ENCODE measurements at places on chromosomes 7 and 10.
A peak's percentile ranks its signal among the peaks of the same experiment; 100 is the strongest.

GRCh38 chr7:138625849-138626230 is 75.3 kb downstream of the SVOPL start:
- DNase-seq = no peak

DNA sequence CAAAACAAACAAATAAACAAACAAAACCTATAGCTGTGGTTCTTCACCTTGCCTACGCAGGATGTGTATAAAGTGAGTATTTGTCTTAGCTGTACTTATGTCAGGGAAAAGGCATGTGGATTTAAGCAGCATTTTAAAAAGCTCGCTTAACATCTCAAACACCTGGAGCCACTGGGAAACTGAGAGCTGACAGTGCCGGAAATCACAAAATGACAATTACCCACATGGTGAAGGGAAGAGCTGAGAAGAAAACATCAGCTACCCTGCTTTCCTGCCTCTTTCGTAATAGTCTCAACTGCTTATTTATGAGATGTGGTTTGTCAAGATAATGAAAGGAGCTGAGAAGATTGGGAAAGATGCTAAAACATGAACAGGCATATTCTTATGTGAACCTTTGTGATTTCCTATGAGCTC is 31.1 kb upstream of the MSMB start:
- no peak for DNase-seq

DNA sequence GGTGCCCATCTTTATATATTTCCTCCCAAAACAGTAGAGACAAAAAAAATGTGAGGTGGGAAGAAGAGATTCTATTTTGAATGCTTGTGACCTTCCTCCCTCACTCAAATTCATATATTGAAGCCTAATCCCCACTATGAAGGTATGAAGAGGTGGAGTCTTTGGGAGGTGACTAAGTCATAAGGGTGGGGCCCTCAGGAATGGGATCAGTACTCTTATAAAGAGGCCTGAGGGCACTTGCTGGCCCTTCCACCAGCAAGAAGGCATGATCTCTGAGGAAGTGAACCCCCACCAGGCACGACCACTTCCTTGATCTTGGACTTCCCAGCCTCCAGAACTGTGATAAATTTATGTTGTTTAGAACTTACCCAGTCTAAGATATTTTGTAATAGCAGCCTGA is 517.2 kb upstream of the CNTNAP2 start:
- DNase-seq = no peak

DNA sequence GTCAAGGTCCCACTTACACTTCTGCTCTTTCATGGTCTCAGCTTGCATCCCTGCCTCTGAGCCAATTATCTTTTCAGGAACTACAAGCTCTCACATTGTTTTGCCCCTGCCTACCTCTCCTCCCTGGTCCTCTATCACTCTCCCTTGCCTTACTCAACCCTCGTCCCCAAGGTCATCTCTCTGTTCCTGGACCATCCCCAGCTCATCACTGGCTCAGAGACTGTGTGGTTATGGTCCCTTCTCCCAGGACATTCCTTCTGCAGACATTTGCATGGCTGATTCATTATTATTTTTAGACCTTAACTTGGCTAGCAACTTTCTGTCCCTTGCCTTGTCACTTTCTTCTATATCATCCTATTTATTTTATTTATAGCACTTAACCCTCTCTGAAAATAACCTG is 17.8 kb upstream of the GPAM start:
- no peak for DNase-seq

GRCh38 chr10:90916392-90917237 is 4.3 kb downstream of the ANKRD1 start:
- DNase-seq = no peak

GRCh38 chr10:78663721-78664120 is 405.0 kb upstream of the ZMIZ1 start:
- DNase-seq = no peak

DNA sequence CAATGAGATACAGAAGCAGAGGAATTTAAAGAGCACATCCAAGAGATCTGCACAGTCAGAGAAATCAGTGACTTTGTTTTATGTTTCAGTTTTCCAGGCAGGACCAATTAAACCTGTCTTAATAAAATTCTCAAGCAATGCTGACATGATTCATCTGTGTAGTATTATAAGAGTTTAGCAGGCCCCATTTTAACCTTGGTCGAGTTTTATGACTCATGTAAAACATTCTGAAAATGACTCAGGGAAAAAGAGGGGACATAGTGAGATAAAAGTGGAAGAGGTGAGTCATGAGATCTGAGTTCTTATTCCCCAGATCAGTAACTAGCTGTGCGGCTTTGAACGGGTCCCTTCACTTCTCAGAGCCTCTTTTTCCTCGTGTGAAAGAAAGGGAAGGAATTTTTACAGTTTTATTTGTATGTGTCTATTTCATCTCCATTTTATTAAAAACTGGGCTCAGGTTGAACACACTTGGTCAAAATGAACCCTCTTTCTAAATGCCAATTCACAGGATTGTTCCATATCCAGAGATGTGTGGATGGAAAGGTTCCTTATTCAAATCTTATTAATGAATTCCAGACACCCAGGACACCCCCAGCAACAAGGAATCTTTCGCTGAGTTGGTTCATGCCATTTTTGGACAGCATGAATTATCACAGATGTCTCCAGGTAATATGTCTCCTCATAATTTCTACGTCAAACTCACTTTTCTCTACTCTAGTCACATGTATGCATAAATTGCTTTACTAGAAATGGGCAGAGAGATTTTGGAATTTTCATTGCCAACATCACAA is 143.2 kb downstream of the JAZF1 start:
- no peak for DNase-seq

DNA sequence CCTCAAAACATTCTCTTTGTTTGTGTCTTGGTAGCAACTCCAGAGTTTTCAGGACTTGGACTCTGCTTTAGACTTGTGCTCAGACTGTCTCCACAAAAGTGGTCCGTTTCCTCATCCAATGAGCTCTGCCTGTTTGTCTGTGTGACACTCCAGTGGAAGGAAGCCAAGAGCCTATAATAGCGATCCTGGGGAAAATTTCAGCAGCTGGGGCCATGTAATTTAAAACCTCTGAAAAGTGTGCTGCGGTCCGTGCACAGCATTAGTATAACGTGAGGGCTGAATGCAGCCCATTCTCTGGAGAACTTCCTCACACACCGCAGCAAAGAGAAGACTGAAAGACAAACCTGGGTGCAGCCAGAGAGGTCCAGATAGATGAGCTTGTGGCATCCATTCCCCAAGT is at the start of gene LRRC17:
Gene LRRC17 (plus strand): TSS at position 259 of the 400 bp plus-strand sequence. CDS start 20,914 bp downstream, outside the sequence.
- DNase-seq = no peak

DNA sequence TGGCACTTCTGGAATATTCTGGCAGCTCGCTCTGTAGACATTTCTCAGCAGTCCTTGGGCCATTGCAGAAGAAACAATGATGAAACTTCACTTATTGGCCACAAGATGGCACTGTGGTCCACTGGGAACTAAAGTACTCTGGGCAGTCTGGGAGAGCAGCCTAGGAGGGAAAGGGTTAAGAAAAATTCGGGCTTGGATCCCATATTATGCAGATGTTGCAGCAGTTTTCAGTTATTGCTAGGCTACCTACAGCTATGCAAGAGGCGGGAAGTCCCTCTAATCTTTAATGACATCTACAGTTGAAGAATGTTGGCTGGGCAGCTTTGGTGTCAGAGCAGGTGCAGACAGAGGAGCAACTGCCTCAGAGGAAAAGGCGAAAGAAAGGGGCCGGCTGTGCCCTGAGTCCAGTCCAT is 201.7 kb upstream of the PRSS58 start:
- peak; percentile 11 for DNase-seq

- no peak for DNase-seq
Observed at GRCh38 chr10:99676426-99676825, 17.1 kb downstream of the ENTPD7 start.

DNA sequence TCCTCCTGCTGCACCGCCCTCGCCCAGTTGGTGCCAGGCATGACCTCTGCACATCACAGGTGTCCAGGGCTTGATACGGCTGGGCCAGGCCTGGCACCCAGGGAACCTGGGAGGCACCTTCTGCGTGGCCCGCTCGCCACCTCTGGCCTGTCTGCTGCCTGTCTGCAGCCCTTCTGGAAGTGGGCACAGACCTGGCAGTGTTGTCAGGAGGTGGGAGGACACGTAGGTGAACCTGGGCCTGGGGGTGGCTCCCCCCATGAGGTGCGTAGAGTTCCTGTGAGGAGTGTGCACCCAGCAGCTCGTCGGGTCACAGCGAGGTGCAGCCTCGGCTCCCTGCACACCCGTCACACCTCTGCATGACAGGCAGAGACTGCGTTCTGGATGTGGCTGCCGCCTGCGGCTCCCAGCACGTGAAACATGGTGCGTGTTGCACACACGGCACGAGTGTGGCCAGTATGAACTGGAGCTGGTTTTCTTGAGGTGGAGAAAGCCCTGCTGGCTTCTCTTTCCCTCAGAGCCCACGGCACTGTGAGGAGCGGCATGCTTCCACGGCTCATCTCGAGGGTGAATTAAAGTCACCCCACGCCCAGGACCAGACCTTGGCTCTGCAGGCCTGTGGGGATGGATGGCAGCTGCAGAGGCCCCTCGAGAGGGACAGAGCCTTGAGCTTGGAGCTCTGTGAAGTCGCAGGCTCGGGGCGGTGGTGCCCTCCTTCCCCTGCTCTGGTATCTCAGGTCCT is 24.8 kb downstream of the INPP5A start:
- no peak for DNase-seq
